T-cell (primary cell): ENCODE measurements at places on chromosomes 11 and 22. TPM values are rescaled to one million over a fixed set of nuclear protein-coding genes. Genes with fewer than 3 reads are reported as not detected.

ENTHD1 gene
- total RNA-seq: 0.13 TPM

EHD1 gene
- 215 TPM for total RNA-seq

DNA sequence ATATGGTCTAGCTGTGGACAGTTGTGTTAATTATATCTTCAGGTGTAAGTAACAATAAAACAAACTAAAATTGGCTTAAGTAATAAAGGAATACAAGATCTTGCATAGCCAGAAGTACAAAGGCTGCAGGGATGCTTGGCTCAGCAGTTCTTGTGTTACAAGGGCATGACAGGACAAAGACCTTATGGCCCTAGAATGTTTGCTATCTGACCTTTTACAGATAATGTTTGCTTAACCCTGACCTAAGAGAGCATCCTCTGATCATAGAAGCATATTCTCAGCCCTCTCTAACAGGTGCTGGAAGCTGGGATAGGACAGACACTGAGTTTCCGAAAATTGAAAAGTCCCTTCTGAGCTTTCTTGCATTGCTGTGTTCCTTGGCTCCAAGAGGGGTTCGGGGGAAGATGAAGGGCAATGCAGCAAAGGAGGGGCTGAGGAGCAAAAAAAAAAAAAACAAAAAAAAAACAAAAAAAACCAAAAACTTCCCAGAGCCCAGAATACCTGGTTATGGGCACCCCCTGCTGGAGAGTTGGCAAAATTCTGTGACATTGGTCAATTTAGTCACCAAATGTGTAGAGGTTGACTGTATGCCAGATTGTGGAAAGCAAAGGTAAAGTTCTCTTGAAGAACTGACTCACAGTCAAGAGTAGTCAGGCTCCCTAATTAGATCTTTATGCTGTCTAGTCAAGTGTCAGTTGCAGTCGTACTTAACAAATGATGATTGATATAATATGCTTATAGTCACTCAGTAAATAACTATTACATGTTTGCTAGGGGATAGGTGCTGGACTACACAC lies 10.4 kb upstream of the HIKESHI start:
- H3K36me3 ChIP-seq: no peaks in the 10 kb centered on the region
- H3K4me1 ChIP-seq: peaks cover 15% of the 10 kb centered on the region
- H3K27ac ChIP-seq: no peak overlapping the region
- no peaks in the 10 kb centered on the region for H3K27me3 ChIP-seq
- H3K4me3 ChIP-seq: no peak overlapping the region

DNA sequence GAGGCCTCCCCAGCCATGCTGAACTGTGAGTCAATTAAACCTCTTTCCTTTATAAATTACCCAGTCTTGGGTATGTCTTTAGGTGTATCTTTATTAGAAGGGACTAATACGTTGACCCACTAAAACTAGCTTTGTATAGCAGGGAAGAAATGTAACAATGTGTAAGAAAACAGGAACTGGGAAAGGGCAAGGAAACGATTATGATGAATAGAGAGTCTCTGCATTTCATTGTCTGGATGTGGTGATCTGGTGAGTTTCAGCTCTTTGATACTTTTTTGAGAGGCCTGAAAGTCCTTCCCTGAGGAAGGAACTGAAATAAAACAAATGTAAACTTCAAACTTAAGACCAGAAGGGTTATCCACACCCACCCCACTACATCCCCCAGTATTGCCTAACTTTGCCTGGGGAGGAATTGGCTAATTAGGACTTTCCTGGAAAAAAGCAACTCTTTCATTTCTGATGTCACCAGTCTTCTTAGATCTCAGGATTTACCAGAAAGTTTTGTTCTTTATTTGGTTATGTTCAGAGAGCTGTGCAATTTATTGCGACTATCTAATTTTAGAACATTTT lies 119.0 kb downstream of the LDLRAD3 start:
- peaks cover 2% of the 10 kb centered on the region for H3K27me3 ChIP-seq
- no peaks in the 10 kb centered on the region for H3K36me3 ChIP-seq
- H3K4me1 ChIP-seq: no peaks in the 10 kb centered on the region
- no peak overlapping the region for H3K27ac ChIP-seq

DNA sequence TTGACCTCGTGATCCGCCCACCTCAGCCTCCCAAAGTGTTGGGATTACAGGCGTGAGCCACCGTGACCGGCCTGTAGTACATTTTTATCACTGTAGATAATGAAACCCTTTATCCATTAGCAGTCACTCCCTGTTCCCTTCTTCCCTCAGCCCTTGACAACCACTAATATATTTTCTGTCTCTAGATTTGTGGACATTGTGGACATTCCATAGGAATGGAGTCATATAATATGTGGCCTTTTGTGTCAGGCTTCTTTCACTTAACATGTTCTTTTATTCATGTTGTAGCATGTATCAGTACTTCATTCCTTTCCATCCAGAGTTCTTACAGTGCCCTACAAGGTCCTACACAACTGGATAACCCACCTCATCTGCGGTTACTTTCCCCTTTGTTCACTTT lies 30.5 kb downstream of the RRM1 start:
- H3K36me3 ChIP-seq: peaks cover 65% of the 10 kb centered on the region
- DNase-seq: no peak
- H3K27ac ChIP-seq: no peak overlapping the region
- H3K4me1 ChIP-seq: no peaks in the 10 kb centered on the region

DNA sequence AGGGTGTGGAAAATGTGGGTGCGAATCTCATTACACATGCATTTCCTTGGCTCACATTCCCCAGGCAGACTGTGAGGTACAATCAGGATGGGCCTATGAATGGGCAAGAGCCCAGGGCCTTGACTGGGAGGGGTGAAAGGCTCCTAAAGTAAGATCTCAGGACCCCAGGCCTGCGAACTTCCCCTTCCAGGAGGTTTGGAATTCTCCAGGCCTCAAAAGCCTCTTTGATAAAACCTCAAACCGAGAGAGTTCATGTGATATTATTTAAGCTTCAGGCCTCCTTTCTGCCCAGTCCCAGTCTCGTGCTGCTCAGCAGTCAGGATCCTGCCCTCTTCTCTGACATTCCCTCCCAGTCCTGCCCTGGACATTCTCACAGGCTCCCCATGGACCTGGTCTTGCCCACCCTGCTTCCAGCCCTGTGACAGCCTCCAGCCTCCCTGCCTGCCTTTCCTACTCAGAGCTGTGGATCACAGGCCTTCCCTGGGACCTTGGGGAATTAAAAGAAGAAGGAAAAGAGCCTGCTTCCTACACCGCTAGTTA lies 37.3 kb upstream of the TEAD1 start:
- H3K4me3 ChIP-seq: no peak overlapping the region
- no peak overlapping the region for H3K27ac ChIP-seq
- H3K27me3 ChIP-seq: peaks cover 19% of the 10 kb centered on the region
- no peak for DNase-seq

GRCh38 chr11:118247041-118247440 lies 5.1 kb downstream of the MPZL3 start:
- no peaks in the 10 kb centered on the region for H3K36me3 ChIP-seq
- no peak overlapping the region for H3K4me3 ChIP-seq
- peak overlapping the region; percentile 60 for H3K27ac ChIP-seq
- peaks cover 2% of the 10 kb centered on the region for H3K4me1 ChIP-seq

SLC25A22 gene
- 35.1 TPM for total RNA-seq

DNA sequence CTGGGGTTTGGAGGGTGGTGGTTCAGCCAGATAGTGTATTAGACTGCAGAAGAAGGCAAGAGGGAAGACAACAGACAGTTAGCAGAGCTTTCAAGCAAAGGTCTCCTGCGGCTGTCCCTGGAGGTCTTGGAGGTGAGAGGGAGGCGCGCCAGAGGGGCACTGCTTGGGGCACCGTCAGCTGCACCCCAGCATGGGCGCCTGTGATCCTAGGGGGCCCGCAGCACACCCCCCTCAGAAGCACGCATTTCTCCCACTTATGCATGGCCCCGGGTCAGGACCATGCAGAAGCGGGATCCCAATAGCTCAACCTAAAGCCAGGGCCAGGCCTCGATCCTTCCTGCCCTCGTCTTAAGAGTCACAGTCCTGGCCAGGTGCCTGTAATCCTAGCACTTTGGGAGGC lies 26.5 kb downstream of the FGF4 start:
- no peak overlapping the region for H3K4me3 ChIP-seq
- DNase-seq: no peak
- H3K27me3 ChIP-seq: peaks cover 45% of the 10 kb centered on the region
- H3K4me1 ChIP-seq: no peaks in the 10 kb centered on the region
- no peak overlapping the region for H3K27ac ChIP-seq
- no peaks in the 10 kb centered on the region for H3K36me3 ChIP-seq

DNA sequence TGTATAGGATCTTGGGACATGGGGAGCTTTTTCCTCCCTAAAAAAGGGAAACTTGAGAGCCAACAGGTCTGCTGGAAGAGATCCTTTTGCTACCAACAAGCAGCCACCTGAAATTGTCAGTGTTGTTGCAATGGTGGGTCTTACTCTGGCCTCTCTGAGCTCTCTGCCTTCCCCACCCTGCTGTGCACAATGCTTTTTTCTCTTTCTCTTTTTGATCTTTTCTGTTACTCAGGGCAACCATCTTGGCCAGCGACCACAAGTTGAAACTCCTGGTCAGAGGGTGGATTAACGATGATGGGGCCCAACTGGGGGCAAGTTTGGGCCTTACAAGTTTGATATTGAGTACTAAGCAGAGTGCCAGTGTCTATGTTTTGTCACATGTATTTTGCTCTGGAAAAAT lies 155.8 kb downstream of the KIRREL3 start:
- DNase-seq: no peak
- H3K4me1 ChIP-seq: no peaks in the 10 kb centered on the region
- H3K27ac ChIP-seq: no peak overlapping the region
- no peaks in the 10 kb centered on the region for H3K36me3 ChIP-seq
- no peaks in the 10 kb centered on the region for H3K27me3 ChIP-seq
- H3K4me3 ChIP-seq: no peak overlapping the region

DNA sequence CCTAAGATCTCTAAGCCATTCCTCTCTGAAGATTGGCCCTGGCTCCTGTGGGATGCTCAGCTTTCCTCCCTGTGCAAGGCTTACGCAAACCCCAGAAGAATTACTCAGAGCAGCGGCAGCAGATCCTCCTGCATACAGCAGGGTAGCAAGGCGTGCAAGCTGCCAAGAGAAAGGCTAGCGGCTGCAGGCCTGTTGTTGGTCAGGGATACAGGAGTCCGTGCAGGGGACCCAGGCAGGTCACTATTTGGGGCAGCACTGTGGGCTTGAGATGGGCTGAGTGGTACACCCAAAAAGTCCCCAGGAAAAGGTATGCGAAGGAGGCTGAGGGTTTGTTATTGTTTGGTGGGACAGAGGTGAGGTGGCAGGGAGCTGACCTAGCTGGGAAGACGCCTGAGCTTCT lies 1.5 kb downstream of the GLB1L2 start:
- H3K4me1 ChIP-seq: no peaks in the 10 kb centered on the region
- H3K36me3 ChIP-seq: no peaks in the 10 kb centered on the region
- H3K27me3 ChIP-seq: peaks cover 20% of the 10 kb centered on the region
- H3K27ac ChIP-seq: no peak overlapping the region
- no peak for DNase-seq

- no peaks in the 10 kb centered on the region for H3K4me1 ChIP-seq
- DNase-seq: no peak
- H3K27me3 ChIP-seq: no peaks in the 10 kb centered on the region
Measured at GRCh38 chr11:99240192-99241030, 219.7 kb downstream of the CNTN5 start.
